AML-193 (cell line): ENCODE measurements at places on chromosomes 11 and 22.

- no peak for DNase-seq
These were observed 432.9 kb upstream of the CNTN5 start for GRCh38 chr11:98587884-98588283.

- DNase-seq = peak; percentile 43
These were observed 171.5 kb upstream of the SYT13 start for GRCh38 chr11:45457649-45458048.

DNA sequence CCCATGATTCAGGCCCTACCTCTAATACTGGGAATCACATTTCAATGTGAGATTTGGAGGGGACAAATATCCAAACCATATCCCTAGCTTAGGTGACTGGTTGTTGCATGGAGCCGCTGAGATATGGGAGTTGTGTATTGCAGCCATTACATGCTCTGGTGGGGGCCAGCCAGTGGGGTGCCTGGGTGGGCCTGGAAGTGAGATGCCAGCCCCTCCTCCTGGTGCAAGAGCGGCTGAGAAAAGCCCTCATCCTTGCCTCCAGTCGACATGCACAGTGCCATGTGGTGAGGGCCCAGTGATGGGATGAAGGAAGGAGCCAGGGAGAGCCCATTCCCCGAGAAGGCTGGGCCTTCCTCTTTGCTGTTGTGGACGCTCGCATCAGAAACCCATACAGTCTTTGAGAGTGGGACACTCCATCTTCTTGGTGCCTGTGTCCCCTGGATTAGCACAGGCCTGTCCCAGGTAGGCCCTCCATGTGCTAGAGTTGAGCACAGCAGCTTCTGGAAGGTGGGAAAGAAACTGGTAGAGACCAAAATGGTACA lies 1043.0 kb downstream of the TBC1D22A start:
- DNase-seq = no peak

- DNase-seq = no peak
These were observed at the start of gene FSHB for GRCh38 chr11:30230714-30231113. Gene FSHB (plus strand): TSS chr11:30231014. CDS start chr11:30231903, 889 bp downstream.

GRCh38 chr22:29105468-29105867 lies 32.6 kb downstream of the KREMEN1 start:
- DNase-seq = no peak

GRCh38 chr11:62431171-62431901 lies 12.5 kb downstream of the SCGB1A1 start:
- no peak for DNase-seq

DNA sequence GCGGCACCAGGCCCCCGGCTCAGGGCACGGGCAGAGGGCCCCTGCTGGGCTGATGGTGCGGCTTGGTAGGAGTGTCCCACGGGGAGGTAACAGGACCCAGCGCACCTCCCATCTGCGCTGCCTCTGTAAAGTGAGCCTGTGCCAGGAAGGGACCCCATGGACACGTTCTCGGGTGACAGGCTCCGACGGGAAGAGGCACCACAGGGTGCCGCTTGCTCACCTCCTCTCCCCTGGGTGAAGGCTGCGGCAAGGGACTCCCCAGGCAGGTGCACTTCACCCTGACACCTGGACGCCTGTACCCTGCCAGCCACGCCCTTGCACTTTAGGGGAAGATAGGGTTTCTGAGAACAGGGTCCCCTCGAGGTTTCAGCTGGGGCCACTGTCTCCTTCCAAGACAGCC lies 48.1 kb downstream of the SHANK2 start:
- DNase-seq = no peak

GRCh38 chr11:59158206-59159068 lies 13.5 kb upstream of the DTX4 start:
- DNase-seq = peak; percentile 71

DNA sequence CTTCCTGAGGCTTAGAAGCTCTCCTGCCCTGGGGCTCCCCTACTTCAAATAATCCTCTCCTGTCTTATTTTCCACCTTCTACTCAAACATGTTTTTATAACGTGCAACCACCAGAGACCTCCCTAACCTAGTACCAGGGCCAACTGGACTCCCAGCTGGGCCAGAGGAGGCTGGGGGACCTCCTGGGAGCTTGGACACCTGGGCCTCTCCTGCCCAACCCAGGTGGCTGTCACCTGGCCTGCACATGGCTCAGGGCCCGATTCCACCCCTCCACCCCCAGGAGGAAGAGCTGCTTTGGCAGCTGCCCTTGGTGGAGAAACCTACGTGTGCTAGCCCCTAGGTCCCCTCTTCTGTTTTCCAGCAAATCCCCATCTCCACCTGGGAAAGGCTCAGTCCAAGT lies 105.2 kb downstream of the ABTB2 start:
- no peak for DNase-seq

DNA sequence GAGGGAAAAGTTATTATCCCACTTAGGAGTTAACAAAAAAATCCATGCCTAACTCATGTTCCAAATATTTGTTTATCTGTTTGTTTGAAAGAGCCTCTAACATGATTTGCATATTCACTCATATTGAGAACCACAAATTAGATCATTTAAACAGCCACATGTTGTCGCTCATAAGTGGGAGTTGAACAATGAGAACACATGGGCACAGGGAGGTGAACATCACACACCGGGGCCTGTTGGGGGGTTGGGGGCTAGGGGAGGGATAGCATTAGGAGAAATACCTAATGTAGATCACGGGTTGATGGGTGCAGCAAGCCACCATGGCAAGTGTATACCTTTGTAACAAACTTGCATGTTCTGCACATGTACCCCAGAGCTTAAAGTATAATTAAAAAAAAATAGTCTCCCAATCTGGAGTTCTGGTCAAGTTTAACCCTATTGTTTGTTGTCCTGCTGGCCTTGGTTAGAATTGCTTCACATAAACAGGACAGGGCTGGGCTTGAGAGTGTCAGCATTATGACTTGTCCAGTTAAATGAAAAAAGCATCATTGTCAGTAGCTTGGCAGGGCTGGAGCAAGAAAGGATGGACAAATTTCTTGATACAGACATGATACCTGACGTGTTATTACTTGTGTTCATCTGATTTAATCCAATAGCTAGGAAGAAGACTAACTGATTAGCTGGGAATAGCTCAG lies 57.8 kb upstream of the PSMA1 start:
- no peak for DNase-seq

DNA sequence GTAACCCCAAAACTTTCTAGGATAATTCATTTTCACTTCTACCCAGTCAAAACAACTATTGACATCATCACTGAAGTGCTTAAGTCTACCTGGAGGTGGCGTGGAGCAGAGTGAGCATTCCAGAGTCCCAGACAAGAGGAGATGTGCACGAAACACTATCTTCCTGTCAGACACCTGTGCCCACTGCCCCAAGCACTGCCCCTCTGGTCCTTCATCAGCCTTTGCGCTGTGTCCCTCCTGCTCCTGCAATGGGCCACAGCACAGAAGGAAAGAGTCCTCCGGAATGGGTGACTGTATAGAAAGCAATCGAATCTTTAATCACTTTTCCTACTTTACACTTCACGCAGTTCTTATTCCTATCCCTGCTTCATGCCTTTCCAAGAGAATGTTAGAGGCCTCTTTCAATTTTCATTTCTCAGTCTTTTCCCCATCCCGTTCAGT lies 512 bp upstream of the GRIA4 start:
- DNase-seq = no peak

DNA sequence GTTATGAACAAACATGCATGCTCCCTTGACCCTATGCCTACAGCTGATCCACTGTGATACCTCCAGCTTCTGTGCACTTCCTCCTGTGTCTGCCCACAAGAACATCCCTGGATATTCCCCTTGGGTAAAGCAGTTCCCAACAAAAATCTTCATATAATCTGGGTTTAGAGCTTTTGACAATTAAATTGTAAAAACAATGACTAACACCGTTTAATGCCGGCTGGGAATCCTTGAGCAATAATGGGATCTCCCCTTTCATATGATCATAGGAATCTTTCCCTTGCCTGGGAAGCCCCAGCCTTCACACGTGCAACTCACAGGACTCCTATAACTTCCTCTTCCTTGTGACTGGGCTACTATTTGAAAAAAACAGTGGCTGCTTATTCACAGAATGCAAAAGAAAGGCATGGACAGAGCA lies 6.3 kb upstream of the ZC3H12C start:
- DNase-seq = no peak

DNA sequence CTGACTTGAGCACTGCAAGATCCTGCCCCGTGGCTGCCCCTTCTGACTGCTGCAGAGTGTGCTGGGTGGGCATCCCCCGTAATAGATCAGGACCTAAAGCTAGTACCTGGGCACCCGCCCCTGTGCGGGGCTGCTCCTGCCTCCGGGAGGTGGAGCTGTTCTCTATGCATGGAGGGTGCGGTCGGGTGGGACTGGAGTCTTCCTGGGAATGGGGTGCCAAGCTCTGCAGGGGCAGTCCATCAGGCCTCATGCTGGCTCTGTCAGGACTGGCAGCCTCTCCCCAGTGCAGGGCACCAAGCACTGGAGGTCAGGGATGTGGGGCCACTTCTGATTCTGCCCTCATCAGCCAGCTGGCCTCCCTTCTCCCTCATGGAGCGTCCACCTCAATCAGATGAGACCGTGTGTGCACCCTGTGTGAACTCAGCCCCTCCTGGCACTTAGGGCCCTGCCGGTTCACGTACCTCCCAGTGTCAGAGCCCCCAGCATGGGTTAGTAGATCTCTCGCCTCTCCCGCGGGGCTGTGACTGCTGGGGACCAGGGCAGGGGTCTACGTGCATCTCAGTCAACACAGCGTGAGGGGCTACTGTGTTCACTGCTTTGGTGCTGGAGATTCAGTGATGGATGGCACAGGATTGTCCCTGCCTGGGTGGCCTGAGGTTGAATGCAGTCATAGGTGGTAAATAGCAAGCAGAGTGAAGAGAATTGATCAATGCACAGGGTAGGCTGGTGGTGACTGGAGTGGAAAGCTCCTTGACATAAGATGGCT lies 30.8 kb downstream of the MPPED1 start:
- DNase-seq = no peak

DNA sequence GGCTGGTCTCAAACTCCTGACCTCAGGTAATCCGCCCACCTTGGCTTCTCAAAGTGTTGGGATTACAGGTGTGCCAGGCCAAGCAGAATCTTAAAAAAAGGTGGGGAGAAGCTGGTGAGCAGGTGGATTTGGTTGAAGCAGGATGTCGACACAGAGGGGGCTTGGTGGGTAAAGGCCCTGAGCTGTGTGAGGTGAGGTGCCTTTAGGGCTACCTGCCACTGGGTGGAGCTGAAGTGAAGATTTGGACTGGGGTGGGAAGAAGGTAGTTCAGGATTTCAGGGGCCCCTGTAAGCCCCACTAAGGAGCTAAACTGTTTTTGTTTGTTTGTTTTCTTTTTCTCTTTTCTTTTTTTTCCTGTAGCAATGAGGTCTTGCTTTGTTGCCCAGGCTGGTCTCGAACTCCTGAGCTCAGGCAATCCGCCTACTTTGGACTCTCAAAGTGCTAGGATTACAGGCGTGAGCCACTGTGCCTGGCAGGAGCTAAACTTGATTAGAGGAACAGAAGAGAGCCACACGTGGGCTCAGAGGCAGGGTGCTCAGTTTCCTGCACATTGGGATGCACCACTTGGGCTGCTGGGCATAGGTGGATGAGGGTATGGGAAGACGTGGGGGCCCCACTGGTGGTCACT lies 6.0 kb downstream of the P2RX6 start:
- DNase-seq = peak; percentile 19

DNA sequence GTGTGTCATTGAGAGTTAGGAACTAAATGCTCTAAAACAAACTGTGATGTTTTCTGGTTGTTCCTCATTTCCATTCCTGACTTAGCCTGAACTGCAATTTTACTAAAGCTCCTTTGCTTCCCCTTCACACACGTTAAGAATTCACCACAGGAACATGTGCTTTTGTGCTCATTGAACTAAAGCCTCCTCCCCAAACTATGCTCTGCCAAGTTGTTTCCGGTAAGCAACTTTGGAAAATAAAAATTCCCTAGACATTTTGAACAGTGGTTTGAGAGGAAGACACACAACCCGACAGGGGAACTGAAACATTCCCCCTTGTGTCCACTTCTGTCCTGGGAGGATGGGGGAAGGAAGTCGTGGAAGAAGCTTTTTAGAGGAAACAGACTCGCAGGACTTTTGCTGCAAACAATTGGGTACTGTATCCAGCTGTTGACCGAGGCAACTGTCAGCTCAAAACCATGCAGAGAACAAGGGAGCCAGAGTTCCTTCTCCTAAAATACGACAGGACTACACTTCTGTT lies 66.9 kb downstream of the GAB2 start:
- peak; percentile 87 for DNase-seq

GRCh38 chr22:45475063-45475747 lies 27.5 kb upstream of the FBLN1 start:
- DNase-seq = no peak

DNA sequence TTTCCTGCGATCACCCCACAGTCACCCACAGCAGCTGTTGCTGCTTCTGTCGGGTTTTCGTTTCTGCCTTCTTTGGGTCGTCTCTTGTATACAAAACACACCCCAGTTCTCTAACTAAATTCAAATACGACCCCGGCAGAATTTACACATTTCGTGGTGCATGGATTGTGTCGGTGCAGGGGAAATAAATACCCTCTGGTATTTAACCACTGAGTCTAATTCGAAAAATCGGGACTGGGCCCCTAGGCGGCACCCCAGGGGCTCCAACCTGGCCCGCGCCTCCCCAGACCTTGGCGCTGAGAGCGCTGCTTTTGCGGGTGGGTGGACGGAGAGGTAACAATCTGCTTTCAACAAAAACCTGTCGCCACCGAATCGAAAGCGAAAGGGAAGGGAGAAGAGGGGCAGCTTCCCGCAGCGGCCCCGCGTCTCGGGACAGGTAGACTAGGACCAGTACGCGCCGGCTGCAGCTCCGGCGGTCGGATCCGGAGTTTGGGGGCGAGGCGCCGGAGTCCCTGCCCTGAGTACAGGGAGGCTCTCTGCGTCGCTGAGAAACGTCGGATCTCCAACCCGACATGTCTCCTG lies 4.4 kb downstream of the ALX4 start:
- no peak for DNase-seq

GRCh38 chr22:47129902-47130635 lies 367.6 kb downstream of the TBC1D22A start:
- no peak for DNase-seq

DNA sequence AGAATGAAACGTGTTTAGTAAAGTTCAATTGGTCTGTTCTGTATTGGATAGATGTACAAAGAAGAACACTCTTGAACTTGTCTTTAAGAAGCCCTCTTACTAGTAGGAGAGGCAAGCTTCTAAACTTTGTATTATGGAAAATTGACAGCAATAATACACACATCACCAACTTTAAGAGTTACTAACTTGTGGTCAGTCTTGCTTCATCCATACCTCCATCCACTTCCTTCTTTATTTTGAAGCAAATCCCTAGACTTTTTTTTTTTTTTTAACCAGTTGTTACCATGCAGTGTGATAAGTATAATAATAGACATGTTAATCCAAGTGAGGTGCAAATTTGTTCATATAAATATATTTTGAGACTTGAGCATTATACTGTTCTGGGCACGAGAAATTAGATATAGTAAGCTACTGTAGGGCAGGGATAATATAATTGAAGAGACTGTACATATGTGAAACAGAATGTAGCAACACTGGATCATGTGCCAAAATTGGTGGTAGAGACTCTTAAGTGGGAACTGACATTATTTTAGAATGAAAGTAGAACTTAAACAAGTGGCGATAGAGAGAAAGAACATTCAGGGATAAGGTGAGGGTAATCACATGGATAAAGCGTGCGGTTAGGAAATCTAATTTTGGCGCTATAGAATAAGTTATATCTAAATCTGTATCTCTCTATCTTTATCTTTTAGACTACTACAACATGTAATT lies 6.5 kb downstream of the FAR1 start:
- DNase-seq = peak; percentile 93

- DNase-seq = no peak
These were observed 6.1 kb downstream of the ASCC2 start for GRCh38 chr22:29831958-29832357.

- no peak for DNase-seq
These were observed 51.6 kb downstream of the CEP164 start for GRCh38 chr11:117378976-117379865.
